ENCODE measurements at places on chromosomes 1 and 21.

DNA sequence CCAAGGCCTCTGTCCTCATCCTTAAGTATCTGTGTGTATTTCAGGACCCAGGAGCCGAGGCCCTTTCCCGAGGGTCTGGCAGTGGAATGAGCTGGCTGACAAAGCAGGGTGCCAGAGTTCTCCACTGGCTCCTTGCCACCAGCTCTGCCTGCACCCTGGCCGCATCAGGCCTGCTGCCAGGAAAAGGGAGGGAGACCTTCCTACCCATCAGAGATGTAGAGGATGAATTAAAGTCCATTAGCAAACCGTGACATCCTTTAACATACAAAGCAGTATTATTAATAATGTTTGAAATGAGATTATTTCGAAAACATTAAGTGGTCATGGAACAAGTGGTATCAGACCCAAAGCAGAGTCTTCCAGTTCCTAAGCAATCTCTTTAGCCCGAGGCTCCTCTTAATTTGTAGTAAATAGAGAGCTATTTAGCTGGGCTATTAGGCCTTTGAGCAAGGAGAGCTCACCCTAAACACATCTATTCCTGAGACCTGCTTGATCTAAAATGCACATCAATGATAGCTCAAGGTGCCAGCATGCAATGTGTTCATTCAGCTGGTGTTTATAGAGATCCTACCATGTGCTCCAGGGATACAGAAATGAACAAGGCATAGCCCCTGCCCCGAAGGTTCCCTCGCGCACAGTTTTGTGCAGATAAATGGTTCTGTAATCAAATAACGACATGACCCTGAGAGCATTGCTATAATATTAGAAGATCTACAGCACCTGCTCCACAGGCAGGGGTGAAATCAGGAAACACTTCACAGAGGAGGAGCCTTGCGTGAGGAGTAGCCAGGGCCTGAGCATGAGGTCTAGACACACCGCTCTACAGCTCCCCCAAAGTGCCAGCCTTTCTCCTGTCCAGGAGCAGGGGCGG lies 44.0 kb downstream of the FAM163A start:
- DNase-seq: no peak

- DNase-seq: no peak
These were observed 7.6 kb upstream of the SLC19A1 start for GRCh38 chr21:45549626-45550463.

GRCh38 chr1:8651236-8651890 lies 166.1 kb downstream of the RERE start:
- DNase-seq: no peak

- DNase-seq: no peak
These were observed 182.9 kb downstream of the ZNF281 start for GRCh38 chr1:200226969-200227303.

DNA sequence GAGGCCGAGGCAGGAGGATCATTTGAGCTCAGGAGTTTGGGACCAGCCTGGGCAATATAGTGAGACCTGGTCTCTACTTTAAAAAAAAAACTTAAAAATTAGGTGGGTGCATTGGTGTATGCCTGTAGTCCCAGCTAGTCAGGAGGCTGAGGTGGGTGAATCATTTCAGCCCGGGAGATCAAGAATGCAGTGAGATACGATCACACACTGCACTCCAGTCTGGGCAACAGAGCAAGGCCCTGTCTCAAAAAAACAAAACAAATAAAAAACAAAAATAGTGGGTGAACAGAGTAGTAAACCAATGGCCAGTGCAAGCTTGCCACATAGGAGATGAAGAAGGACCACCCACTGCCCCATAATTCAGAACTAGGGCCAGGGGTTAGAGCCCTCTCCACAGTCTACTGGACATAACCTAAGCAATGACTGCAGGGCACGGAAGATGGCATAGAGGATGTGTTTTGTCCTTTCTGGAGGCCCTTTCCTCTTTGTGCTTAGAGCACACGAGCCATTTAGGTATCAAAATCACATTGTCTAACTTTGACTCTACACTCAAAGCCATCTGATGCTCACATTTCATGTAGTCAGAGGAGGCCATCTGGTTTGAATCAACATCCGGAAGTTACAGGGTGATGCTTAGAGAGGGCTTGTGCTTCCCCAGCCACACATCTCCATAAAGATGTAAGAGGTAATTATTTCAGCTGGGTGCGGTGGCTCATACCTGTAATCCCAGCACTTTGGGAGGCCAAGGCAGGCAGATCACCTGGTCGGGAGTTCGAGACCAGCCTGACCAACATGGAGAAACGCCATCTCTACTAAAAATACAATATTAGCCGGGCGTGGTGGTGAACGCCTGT lies 12.6 kb downstream of the CD2 start:
- no peak for DNase-seq

DNA sequence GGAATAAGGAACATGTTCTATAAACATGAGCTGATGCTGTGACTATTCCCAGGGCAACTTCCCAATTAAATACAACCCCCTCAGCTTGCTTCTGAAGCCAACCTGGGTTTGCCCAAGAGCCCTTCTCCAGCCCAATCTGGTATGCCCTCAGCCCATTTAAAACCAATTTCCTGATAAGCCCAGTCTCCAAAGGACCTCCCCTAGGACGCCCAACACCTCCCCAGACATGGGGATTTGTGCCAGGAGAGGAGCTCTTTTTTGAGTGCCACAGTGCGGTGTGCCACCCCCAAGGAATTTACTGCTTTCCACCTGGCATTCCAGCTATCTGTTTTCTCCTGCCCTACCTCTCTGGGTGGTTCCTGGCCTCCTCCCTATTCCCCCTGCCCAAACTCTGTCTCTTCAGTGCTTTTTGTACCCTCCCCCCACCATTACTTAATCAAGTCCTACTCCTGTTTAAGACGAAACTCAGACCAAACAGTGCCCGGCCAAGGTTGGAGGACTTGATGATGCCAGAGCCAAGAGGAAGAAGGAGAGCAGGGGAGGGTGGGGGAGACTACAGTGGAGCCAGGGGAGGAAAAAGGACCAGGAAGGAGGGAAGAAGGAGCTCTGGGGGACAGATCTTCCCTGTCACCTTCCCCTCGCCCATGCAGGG lies 11.4 kb upstream of the EFNA1 start:
- no peak for DNase-seq

DNA sequence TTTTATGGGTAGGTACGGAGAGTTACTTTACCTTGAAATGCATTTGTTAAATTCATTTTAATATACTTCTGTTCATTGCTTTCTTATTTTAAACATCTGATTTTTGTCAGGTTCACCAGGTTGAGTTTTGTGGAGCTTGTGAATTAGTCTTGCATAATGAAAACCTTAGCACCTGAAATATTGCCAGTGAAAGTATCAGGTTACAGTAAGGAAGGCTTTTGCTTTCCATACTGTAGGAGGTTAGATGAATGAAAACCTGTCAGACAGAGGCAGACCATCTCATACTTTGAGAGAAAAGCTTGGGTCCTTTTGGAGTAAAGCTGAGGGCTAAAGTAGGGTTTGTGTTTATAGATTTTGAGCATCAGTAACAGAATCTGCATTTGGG lies 34.7 kb downstream of the THRAP3 start:
- DNase-seq: no peak

- no peak for DNase-seq
These were observed 95.3 kb upstream of the GADD45A start for GRCh38 chr1:67589519-67590233.

DNA sequence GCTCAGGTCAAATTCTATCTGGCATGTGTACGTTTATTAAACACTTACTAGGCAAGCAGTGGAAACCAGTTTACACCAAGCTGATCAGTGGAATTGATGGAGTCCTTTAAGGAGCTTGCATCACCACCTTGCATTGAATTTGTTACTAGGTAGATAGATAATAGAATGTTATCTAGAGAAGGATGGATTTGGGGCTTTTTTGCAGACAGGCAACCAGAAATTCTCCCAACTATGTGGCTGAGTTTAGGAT lies 44.9 kb downstream of the HHAT start:
- DNase-seq: no peak

GRCh38 chr1:960363-961131 lies at the start of gene KLHL17:
Gene KLHL17 (plus strand): TSS chr1:960584. CDS start chr1:960694, 110 bp downstream.
- DNase-seq: peak; percentile 89

- peak; percentile 83 for DNase-seq
These were observed 20.4 kb downstream of the AGRN start for GRCh38 chr1:1040004-1040991.

DNA sequence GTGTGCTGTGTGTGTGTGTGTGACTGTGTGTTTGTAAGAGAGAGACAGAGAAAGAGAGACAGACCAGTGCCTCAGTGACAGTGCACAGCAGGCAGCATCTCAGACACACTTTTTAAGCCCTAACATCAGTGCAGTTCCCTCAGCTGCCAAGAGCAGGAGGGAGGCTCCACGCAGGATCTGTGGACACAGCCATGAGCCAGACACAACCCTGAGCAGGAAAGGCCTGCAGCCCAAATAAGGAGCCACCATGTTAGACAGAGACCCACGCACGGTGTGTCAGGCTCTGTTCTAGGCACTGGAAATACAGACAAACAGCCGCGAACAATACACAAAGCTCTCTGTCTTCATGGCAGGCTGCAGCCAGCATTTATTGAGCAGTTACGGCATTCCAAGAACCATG lies 445.5 kb downstream of the MATN1 start:
- no peak for DNase-seq

DNA sequence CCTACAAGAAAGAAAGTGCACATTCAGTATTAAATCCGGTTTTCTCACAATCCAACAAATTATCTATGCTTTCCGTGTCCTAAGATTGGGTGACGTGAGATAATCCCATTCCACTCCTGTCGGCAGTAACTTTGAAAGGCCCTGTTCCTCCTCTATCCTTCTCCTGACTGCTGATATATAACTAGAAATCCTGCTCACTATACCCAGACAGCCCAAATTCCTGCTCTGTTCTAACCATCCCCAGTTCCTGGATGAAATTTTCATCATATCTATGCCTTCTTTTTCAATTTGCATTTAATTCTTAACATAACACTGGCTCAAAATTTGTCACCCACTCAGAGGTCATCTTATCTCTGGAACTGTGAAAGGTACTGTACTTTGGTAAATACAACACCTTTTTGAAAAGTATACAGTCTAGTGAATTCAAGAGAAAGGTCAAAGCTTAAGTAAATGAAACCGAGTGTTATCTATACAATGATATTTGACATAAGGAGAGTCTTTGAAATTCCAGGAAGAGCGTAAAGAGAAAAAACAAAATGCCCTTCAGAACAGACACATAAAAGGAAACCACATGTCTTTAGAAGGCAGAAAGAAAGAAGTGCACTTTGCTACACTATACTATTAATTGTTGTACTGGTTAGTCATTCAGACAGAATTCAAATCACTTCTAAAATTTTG lies 200.5 kb upstream of the NEGR1 start:
- DNase-seq: no peak

DNA sequence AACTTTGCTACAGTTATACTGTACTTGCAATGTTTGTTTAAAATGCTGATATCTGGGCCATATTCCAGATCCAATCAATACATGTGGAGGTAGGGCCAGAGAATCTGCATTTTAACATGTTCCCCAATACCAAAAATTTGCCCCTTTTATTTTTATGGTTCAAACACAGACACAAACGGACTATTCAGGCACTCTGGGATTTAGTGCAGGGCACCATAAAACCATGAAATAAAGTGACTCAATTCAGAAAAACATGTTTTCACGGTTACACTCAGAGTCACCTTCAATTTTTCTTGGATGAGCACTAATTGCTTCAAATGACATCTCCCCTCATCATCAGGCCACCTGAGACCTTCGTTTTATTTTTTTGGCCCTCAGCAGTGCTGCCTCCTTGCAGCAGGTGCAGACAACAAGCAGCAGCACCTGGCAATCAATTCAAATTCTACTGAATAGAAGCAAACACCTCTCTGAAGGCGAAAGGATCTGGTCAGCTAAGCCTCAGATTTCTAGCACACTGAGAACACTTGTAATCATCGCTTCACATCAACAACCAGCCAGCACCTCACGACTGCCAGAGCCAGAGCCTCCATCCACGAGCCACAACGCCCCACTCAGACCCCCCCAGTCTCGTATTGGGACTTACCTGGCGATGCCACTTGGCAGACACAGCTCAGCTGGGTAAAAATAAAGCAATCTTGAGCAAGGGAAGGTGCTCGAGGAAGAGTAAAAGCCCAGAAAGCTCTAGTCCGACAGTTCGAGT lies 1.1 kb downstream of the ERO1B start:
- DNase-seq: no peak

- no peak for DNase-seq
These were observed 147.1 kb downstream of the DNM3 start for GRCh38 chr1:171988243-171988885.

DNA sequence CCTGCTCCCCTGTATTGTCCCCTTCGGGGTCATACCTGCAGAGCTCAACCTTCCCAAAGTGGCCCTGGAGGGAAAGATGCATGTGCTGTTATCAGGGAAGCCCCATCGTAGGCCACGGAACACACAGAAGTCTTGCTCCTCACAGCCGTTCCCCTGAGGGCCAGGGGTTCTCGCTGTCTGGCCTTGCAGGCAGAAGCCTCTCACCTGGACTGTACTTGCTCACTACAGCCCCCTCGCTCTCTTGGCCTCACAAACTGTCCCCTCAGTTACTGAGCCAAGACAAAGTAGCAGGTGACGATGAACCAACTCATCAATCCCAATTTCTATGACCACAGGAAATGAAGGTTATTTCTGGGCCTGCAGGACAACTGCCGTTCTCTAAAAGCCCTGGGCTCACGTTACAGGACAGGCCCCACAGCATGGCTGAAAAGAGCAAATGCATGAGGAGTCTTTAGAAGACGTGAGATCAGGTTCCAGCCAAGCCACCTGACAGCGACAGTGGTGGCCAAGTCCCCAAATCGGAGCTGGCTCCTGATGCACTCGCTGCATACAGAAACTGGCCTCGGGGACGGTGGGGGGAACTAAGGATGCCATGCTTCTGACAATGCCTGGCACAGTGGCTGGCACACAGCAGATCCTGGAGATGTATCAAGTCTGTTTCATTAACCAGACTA lies 95.0 kb downstream of the RAVER2 start:
- DNase-seq: no peak

All from Right ventricle myocardium superior (tissue), 1 donor.